ENCODE measurements at places on chromosomes 4 and X. TPM values are rescaled to one million over a fixed set of nuclear protein-coding genes. Genes with fewer than 3 reads are reported as not detected.
A peak's percentile ranks its signal among the peaks of the same experiment; 100 is the strongest.

DNA sequence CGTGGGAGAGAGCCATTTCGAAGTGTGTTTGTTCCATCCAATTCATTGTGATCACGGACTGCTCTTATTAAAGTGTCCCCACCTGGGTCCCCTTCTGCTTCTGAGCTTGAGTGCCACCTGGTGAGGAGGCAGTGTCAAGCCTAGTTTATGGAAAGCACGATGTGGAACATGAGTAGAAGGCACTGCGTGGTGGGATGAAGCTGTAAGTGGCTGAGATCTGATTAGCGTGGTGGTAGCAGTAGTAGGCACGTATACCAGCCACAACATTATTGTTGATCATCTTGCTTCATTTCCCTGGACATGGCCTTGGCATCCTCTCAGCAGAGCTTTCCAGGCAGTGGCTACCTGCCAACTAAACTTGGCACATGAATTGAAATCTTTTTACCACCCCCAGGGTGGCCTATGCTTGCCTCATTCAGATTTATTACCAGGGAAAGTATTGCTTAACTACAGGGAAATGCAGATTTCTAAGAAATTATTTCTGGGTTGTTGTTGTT is 46.4 kb downstream of the GPAT3 start:
- no peak overlapping the region for H3K4me3 ChIP-seq
- H3K27ac ChIP-seq = no peak overlapping the region
- H3K36me3 ChIP-seq = no peaks in the 10 kb centered on the region
- H3K27me3 ChIP-seq = no peaks in the 10 kb centered on the region
- H3K4me1 ChIP-seq = no peaks in the 10 kb centered on the region

- H3K27me3 ChIP-seq = no peaks in the 10 kb centered on the region
- no peaks in the 10 kb centered on the region for H3K36me3 ChIP-seq
- no peak overlapping the region for H3K4me3 ChIP-seq
- DNase-seq = no peak
- no peaks in the 10 kb centered on the region for H3K4me1 ChIP-seq
Observed at GRCh38 chrX:139483699-139484098, 46.8 kb upstream of the F9 start.

- H3K27me3 ChIP-seq = no peaks in the 10 kb centered on the region
- no peak overlapping the region for H3K27ac ChIP-seq
- no peak overlapping the region for H3K4me3 ChIP-seq
- DNase-seq = no peak
- H3K36me3 ChIP-seq = peaks cover 9% of the 10 kb centered on the region
Observed at GRCh38 chrX:44935640-44936039, 62.7 kb downstream of the KDM6A start.

- peak within 1 kb of the TSS; percentile 87 for H3K27ac ChIP-seq
- DNase-seq = peak; percentile 56
- H3K36me3 ChIP-seq = peaks cover 2% of the 10 kb centered on the region
- peaks cover 28% of the 10 kb centered on the region for H3K4me1 ChIP-seq
Observed at GRCh38 chrX:53281321-53281822, at the start of gene IQSEC2. Gene IQSEC2 (minus strand): TSS chrX:53281584.

DNA sequence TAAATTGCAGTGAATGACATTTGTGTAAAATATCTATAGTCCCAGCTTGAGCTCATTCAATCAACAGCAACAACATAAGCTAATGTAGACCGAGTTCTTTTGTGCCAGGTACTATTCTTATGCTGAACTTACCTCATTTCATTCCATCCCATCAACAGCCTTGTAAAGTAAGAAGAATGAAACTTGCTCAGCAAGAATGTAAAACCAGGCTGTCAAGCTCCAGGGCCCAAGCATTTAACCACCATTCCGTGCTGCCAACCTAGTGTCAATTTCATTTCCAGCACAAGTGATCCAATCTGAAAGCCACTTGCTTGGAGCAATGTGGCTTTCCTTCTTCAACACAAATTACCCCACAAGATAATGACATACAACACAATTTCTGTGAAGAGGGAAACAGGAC is 36.6 kb downstream of the RASSF6 start:
- no peak for DNase-seq
- H3K4me3 ChIP-seq = no peak overlapping the region
- peaks cover 5% of the 10 kb centered on the region for H3K4me1 ChIP-seq
- H3K36me3 ChIP-seq = peaks cover 1% of the 10 kb centered on the region

- no peak overlapping the region for H3K4me3 ChIP-seq
- H3K27ac ChIP-seq = no peak overlapping the region
- H3K4me1 ChIP-seq = no peaks in the 10 kb centered on the region
- DNase-seq = no peak
- H3K27me3 ChIP-seq = no peaks in the 10 kb centered on the region
- no peaks in the 10 kb centered on the region for H3K36me3 ChIP-seq
Observed at GRCh38 chr4:42104521-42104920, 47.9 kb downstream of the BEND4 start.

DNA sequence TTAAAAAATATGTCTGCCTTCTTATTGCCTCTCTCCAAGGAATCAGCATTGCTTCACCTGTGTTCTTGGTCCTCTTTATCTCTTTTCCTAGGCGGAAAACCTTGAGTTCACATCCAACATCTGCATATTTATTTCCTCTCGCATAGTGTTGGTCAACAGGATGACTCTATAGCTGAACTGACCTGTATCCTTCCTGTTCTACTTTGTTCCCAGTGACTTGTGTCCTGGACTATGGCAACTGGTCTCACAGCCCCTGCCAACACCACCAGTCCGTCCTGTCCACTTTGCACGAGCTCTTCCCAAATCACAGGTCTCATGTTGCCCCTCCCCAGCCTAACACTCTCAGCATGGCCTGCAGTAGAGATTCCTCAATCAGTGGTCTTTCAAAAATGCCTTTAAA is 2.0 kb downstream of the DIPK2B start:
- no peak for DNase-seq
- peaks cover 9% of the 10 kb centered on the region for H3K27me3 ChIP-seq
- H3K36me3 ChIP-seq = no peaks in the 10 kb centered on the region
- no peak overlapping the region for H3K27ac ChIP-seq
- H3K4me1 ChIP-seq = no peaks in the 10 kb centered on the region

GRCh38 chrX:50707955-50708699 is 105.9 kb downstream of the SHROOM4 start:
- H3K4me3 ChIP-seq = no peak overlapping the region
- no peaks in the 10 kb centered on the region for H3K36me3 ChIP-seq
- peaks cover 62% of the 10 kb centered on the region for H3K4me1 ChIP-seq
- H3K27ac ChIP-seq = peak overlapping the region; percentile 9
- DNase-seq = no peak

DNA sequence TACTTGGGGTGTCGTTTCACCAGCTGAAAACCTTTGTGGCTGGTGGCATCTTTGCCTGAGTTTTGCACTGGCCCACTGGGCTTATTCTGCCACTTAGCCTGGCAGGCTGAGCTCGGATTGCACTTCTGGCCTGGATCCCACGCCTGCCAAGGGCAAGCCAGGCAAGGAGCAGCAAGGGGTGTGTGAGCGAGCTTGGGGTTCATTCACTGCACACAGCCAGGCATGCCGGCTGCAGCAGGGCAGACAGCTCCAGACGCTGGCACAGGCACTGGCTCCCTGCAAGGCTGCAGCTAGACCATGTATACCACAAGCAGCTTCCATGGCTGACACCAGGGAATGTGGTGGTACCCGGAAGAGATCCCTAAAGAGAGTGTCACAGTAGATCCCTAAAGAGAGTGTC is 476.3 kb downstream of the EPHA5 start:
- no peaks in the 10 kb centered on the region for H3K27me3 ChIP-seq
- no peak overlapping the region for H3K27ac ChIP-seq
- H3K4me1 ChIP-seq = no peaks in the 10 kb centered on the region
- no peak overlapping the region for H3K4me3 ChIP-seq

DNA sequence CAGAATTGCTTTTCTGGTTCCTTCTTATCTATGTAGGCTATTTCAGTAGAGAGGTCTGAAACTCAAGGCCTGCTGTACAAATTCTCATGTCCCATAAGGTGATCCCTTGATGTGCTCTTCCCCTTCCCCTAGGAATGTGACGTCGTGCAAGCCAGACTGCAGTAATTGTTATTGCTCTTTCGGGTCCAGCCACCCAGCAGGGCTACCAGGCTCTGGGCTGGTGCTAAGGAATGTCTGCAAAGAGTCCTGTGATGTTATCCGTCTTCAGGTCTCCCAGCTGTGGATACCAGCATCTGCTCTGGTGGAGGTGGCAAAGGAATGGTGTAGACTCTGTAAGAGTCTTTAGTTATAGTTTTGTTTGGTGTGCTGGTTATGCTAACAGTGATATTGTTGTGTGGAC is 378.7 kb downstream of the C4orf33 start:
- no peak overlapping the region for H3K4me3 ChIP-seq
- no peaks in the 10 kb centered on the region for H3K36me3 ChIP-seq
- no peak for DNase-seq
- no peak overlapping the region for H3K27ac ChIP-seq

- H3K36me3 ChIP-seq = no peaks in the 10 kb centered on the region
- no peak for DNase-seq
- peaks cover 2% of the 10 kb centered on the region for H3K27me3 ChIP-seq
- no peaks in the 10 kb centered on the region for H3K4me1 ChIP-seq
- H3K4me3 ChIP-seq = no peak overlapping the region
Observed at GRCh38 chrX:53831662-53832635, 145.4 kb upstream of the HUWE1 start.

GRCh38 chr4:90979556-90979955 is 852.4 kb downstream of the CCSER1 start:
- no peaks in the 10 kb centered on the region for H3K27me3 ChIP-seq
- DNase-seq = no peak
- H3K4me1 ChIP-seq = peaks cover 3% of the 10 kb centered on the region
- no peaks in the 10 kb centered on the region for H3K36me3 ChIP-seq
- no peak overlapping the region for H3K27ac ChIP-seq

DNA sequence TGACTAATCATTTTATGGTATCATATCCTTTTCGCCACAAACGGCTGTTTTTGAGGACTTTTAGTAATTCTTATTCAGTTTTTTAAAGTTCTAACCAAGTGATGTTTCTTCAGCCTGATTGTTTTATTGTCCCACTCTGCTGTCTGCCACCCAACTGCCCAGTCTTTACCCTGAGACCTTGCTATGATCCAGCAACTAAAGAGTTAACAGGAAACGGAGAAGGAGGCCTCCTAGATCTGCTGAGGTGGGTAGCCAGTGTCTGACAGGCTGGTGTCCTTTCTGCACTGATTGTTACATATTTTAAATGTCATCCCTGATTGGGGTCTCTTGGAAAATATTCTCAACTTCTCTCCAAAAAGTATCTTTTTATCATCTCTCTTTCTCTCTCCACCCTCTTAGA is 7.9 kb upstream of the TMEM150C start:
- no peak overlapping the region for H3K4me3 ChIP-seq
- H3K27ac ChIP-seq = no peak overlapping the region
- no peaks in the 10 kb centered on the region for H3K36me3 ChIP-seq
- DNase-seq = no peak
- peaks cover 5% of the 10 kb centered on the region for H3K27me3 ChIP-seq
- peaks cover 2% of the 10 kb centered on the region for H3K4me1 ChIP-seq

- H3K27ac ChIP-seq = no peak overlapping the region
- no peaks in the 10 kb centered on the region for H3K27me3 ChIP-seq
- H3K4me3 ChIP-seq = no peak overlapping the region
- no peak for DNase-seq
- H3K4me1 ChIP-seq = no peaks in the 10 kb centered on the region
Observed at GRCh38 chr4:109826719-109827118, 1.1 kb upstream of the RRH start.

GRCh38 chr4:152640058-152640921 is 39.5 kb downstream of the TMEM154 start:
- H3K27ac ChIP-seq = no peak overlapping the region
- H3K4me1 ChIP-seq = no peaks in the 10 kb centered on the region
- H3K36me3 ChIP-seq = no peaks in the 10 kb centered on the region
- DNase-seq = no peak
- H3K4me3 ChIP-seq = no peak overlapping the region
- H3K27me3 ChIP-seq = no peaks in the 10 kb centered on the region

GRCh38 chrX:63400340-63400739 is 49.2 kb upstream of the SPIN4 start:
- H3K36me3 ChIP-seq = peaks cover 5% of the 10 kb centered on the region
- H3K4me3 ChIP-seq = no peak overlapping the region
- no peak overlapping the region for H3K27ac ChIP-seq
- no peak for DNase-seq

GRCh38 chr4:149555146-149555545 is 260.5 kb downstream of the IQCM start:
- peaks cover 9% of the 10 kb centered on the region for H3K4me1 ChIP-seq
- H3K36me3 ChIP-seq = no peaks in the 10 kb centered on the region
- H3K27ac ChIP-seq = no peak overlapping the region
- no peaks in the 10 kb centered on the region for H3K27me3 ChIP-seq
- DNase-seq = no peak

- H3K4me3 ChIP-seq = no peak overlapping the region
- DNase-seq = no peak
- H3K27me3 ChIP-seq = peaks cover 3% of the 10 kb centered on the region
Observed at GRCh38 chrX:7432901-7433300, 284.9 kb upstream of the PUDP start.

- peaks cover 12% of the 10 kb centered on the region for H3K27me3 ChIP-seq
- H3K27ac ChIP-seq = peak overlapping the region; percentile 76
- no peak for DNase-seq
- no peak overlapping the region for H3K4me3 ChIP-seq
- H3K4me1 ChIP-seq = peaks cover 19% of the 10 kb centered on the region
Observed at GRCh38 chr4:128393101-128393704, 105.6 kb upstream of the PGRMC2 start.

DNA sequence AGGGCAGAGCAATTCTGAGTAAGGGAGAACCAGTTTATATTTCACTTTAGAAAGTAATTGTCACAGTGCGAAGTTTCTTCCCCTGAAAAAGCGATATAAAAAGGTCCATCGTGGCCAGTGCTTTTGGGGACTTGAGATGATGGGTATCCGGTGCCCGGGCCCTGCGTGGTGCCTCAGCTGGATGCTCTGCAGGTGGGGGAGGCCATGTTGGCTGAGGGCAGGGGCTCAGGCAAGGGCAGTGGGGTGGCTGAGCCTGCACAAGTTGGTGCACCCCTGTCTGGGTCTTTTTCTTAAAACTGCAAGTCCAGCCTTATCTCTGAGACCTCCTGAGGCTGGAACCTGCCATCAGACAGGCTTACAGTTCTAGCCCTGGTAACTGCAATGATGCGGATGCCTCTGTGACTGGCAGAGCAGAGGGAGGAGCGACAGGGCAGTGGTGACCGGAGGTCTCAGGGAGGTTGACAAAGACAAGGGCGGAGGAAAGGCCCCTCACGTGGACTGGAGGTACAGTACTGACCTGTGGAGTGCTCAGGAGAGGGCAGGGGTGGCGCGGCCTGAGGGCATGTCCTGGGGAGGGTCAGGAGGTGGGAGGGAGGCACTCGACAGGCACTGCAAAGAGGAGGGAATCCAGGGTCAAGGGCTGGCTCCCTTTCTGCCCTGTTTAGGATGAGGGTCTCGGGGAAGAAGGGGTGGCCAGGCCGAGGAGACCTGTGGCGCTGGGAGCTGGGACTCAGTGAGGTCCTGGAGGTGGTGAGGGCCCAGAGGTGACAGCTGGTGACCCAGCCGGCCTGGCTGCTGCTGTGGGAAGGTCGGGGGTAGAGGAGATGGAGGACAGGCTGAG is 1.8 kb downstream of the RGS12 start:
- H3K27ac ChIP-seq = peak overlapping the region; percentile 55
- H3K4me3 ChIP-seq = peak overlapping the region; percentile 94
- H3K36me3 ChIP-seq = peaks cover 38% of the 10 kb centered on the region
- H3K27me3 ChIP-seq = peaks cover 13% of the 10 kb centered on the region

- no peaks in the 10 kb centered on the region for H3K27me3 ChIP-seq
- DNase-seq = no peak
- peaks cover 7% of the 10 kb centered on the region for H3K36me3 ChIP-seq
- H3K4me3 ChIP-seq = no peak overlapping the region
Observed at GRCh38 chrX:113954297-113954696, 629.6 kb upstream of the HTR2C start.

The SAGE1 gene
- not detected for total RNA-seq

The STAP1 gene
- total RNA-seq = not detected

The LEF1 gene
- 76.8 TPM for total RNA-seq

The PPP4R3C gene
- total RNA-seq = not detected

The PHEX gene
- total RNA-seq = 0.70 TPM

The VCX3A gene
- total RNA-seq = 0.63 TPM

The SASH3 gene
- not detected for total RNA-seq

The MTTP gene
- total RNA-seq = 0.75 TPM

The RTL9 gene
- 0.47 TPM for total RNA-seq

Measured in mesothelial cell of epicardium (in vitro differentiated cells).